Cardiac muscle cell (in vitro differentiated cells and primary cell): ENCODE measurements at places on chromosomes 3 and 15. TPM values are rescaled to one million over a fixed set of nuclear protein-coding genes. Genes with fewer than 3 reads are reported as not detected.

Gene ECE2
- polyA plus RNA-seq: not detected in 2 replicates

Gene GPX1
- polyA plus RNA-seq: 371 and 429 TPM in 2 replicates

Gene CSNK1G1
- polyA plus RNA-seq: 8.7 and 9.8 TPM in 2 replicates

Gene CHRFAM7A
- polyA plus RNA-seq: 4.7 and 5.6 TPM in 2 replicates

Gene IMPG2
- 0.12 TPM in 1 of 2 replicates, not detected in the other for polyA plus RNA-seq

Gene GOLGA8S
- not detected in 2 replicates for polyA plus RNA-seq

Gene PIAS1
- polyA plus RNA-seq: 44.3 and 72.9 TPM in 2 replicates

Gene STAC
- polyA plus RNA-seq: 12.2 and 16.4 TPM in 2 replicates

Gene ITGB5
- polyA plus RNA-seq: 54.3 and 83.4 TPM in 2 replicates

Gene MITF
- 73.2 and 102 TPM in 2 replicates for polyA plus RNA-seq

Gene GHSR
- not detected in 2 replicates for polyA plus RNA-seq

Gene OR5H2
- polyA plus RNA-seq: not detected in 2 replicates

Gene IL20RB
- polyA plus RNA-seq: 0.15 and 0.59 TPM in 2 replicates
